ENCODE measurements at places on chromosomes 3 and 15.

GRCh38 chr15:82969353-82969752, 16.7 kb upstream of the RAMAC start:
- DNase-seq: no peak

- no peak for DNase-seq
These were observed 72.6 kb downstream of the ST6GAL1 start for GRCh38 chr3:187002915-187003314.

- no peak for DNase-seq
These were observed 18.4 kb downstream of the FLNB start for GRCh38 chr3:58026598-58026997.

DNA sequence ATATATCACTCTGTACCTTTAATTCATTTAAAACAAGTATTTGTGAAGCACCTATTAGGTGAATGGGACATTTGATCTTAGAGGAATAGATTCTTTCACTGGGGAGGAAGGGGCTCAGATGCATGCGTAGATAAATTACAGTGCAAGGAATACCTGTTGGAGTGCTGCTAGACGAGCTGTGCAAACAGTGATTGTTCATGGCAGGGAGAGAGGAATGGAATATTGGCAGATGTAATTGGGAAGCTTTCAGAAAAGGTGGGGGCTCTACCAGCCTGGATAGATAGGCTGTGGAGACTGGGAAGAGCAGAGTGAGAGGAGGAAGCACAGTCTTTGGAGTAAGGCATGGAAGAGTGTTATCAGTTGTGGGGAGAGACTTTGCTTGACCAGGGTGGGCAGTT, 116.8 kb downstream of the AKAP13 start:
- DNase-seq: no peak

DNA sequence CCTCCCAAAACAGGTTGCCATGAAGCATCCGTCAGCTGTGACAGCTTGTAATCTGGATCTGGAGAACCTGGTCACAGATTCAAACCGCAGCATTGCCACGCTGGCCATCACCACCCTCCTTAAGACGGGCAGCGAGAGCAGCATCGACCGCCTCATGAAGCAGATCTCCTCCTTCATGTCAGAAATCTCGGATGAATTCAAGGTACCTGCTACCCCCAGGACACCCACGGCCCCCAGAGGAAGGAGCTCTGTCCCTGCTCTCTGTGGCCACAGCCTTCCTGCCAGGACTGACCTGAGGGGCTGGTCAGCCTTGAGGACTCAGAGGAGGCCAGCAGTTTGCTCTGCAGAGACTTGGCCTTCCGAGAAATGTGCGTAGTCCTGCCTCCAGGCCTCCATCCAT, 11.2 kb downstream of the COPG1 start:
- DNase-seq: no peak
